Activated naive CD4-positive, alpha-beta T cell treated with anti-CD3 and anti-CD28 coated beads, Interleukin-2, amount 50 U/mL, for 16 hours (primary cell): ENCODE measurements at places on chromosomes 12 and 14.

DNA sequence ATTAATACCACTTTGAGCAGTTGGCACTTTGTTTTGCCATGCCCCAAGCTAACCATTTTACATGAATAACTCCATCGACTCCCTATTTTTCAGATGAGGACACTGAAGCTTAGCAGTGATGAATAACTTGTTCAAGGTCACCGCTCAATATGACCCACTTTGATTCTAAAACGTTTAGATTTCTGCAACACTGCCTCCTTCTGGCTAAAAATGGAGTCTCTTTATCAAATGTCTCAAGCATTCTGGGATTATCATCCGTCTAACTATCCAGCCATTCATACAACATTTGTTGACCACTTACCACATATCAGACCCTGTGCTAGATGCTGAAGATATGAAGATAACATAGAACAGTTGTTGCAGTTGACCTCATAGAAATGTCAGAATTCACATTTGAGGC, 298.0 kb downstream of the PPFIA2 start:
- DNase-seq = no peak

GRCh38 chr14:67636361-67636919, 16.7 kb downstream of the ARG2 start:
- DNase-seq = no peak

DNA sequence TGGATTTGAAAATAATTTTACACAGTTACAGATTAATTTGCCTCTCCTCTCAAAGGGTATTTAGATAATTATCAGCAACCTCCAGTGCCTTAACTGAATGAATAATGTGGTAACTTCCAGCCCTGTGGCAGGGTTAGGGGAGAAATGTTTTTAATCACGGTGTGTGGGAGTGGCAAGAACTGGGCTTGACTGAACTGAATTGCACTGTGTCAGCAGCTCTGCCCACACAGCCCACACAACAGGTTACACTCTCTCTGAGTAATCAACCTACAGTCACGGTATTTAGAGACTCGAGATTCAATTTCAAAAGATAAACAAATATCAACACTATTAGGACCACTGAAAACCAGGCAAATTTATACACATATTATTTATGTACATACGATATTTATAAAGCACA, 198.5 kb downstream of the KCNC2 start:
- DNase-seq = no peak

DNA sequence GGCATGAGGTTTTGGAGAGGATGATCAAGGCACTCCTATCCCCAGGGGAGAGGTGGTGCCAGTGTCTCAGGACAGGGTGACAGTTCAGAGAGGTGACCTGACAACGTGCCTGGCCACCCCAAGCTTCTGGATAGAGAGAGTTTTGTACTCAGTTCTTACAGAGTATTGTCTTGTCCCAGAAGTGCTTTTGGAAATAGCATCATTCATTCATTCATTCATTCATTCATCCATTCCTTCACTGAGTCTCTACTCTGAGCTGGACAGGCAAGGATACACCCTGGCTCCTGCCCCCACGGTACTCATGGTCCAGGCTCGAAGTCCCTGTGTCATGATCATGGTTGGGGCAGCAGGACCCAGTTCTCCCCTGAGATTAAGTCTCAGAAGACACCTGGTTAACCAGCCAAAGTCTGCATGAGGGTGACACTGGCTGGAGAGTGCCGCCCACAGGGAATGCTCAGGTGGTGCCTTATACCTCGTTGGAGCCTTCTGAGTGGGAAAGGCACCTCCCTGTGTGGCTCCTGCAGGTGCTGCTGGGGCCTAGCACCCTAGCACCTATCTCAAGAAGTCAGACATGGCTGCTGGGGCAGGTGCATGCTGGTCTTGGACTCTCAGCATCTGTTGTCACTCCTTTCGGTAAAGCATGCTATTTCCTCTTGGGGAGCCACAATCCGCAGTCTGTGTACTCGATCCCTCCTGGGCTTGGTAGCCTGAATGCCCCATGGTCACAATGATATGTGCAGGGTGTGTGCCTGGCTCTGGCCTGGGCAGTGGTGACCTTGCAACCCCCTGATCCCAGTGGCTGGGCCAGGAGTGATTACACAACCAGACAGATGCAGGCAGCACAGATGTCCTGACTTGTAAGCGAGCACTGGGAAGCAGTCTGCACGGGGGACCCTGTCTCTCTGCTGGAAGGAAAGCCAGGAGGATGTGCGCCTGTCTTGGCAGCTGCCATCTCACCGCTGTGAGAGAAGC, 57.8 kb downstream of the C14orf132 start:
- DNase-seq = no peak

- no peak for DNase-seq
Measured at GRCh38 chr12:92431146-92431545, 271.6 kb upstream of the PLEKHG7 start.

DNA sequence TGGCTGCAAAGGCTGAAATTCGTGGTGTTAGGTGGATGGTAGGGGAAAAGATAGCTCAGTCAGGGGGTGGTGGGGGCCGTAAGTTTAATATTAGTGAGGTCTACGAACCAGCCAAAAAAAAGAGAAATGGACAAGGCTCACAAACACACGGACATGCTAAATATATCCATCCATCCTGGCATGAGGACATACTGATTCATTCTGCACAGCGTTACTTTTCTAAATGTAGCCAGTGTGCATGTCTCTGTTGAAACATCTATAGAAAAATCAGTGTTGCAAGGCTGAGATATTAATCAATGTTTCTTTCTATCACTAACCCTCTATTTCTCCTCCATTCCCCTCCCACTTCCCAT, 150.6 kb downstream of the PIWIL1 start:
- DNase-seq = no peak

DNA sequence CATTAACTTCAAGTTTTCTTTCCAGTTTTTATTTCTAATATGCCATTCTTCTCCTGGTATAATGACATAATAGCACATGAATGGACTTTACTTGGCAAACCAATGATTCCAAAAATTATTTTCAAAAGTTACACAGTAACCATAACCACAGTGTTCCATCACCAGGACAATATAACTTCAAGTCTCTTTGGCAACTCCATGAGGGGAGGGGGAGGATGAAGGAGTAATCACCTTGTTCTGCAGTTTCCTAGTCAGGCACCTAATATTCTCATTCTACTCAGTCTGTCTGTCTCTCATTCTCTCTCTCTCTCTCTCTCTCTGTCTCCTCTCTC, 66.6 kb downstream of the BTG1 start:
- no peak for DNase-seq

- no peak for DNase-seq
Measured at GRCh38 chr12:109263439-109263838, 45.6 kb downstream of the FOXN4 start.

DNA sequence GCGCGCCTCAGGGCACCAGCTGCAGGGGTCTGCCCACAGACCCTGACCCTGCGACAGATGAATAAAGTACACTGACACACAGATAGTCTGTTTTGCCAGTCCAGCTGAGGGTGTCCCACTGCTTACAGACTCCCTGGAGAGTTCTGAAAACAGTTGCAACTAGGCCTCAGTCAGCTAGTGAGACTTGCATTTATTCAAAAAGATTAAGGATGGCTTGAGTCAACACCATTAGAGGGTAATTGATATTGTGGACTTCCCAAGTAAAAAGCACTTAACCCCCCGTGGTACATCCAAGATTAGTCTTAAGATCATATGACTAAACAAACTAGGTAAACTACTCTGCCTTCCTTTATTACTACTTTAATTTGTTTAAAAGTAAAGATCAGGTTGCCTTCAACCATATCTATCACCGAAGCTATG, 11.1 kb upstream of the PSEN1 start:
- no peak for DNase-seq

DNA sequence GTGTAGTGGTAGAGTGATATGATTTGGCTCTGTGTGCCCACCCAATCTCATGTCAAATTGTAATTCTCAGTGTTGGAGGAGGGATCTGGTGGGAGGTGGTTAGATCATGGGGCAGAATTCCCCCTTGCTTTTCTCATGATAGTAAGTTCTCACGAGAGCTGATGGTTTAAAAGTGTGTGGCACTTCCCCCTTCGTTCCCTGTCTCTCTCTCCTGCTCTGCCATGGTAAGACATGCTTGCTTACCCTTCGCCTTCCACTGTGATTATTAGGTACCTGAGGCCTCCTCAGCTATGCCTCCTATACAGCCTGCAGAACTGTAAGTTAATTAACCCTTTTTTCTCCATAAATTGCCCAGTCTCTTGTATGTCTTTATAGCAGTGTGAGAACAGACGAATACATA, 115.7 kb upstream of the FUT8 start:
- no peak for DNase-seq
